Stimulated activated CD8-positive, alpha-beta memory T cell treated with anti-CD3 and anti-CD28 coated beads, Interleukin-4, amount 100 ng/mL, for 48 hours (primary cell): ENCODE measurements at places on chromosomes 3 and 15.

- no peak for DNase-seq
These were observed 33.4 kb downstream of the OXSM start for GRCh38 chr3:25823314-25823713.

DNA sequence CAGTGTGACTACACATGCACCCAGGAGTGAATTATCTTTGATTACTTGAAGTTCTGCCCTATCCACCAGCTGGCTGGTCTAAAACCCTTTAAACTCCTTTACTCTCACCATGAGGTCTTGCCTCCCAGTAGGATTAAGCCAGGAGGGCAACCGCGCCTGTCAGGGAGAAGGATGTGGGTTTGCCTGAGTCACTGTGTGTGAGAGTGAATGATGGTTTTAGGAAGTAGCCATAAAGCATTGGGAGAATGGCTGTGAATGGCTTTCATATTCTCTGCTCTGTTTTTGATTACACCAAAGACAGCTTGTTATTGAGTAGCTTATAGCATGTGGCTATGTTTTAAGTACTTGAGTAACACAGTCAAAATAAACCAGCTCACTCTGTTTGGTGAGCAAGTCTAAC is 637.7 kb upstream of the TBL1XR1 start:
- no peak for DNase-seq

- peak; percentile 87 for DNase-seq
These were observed 1.6 kb upstream of the SIN3A start for GRCh38 chr15:75452865-75453702.

DNA sequence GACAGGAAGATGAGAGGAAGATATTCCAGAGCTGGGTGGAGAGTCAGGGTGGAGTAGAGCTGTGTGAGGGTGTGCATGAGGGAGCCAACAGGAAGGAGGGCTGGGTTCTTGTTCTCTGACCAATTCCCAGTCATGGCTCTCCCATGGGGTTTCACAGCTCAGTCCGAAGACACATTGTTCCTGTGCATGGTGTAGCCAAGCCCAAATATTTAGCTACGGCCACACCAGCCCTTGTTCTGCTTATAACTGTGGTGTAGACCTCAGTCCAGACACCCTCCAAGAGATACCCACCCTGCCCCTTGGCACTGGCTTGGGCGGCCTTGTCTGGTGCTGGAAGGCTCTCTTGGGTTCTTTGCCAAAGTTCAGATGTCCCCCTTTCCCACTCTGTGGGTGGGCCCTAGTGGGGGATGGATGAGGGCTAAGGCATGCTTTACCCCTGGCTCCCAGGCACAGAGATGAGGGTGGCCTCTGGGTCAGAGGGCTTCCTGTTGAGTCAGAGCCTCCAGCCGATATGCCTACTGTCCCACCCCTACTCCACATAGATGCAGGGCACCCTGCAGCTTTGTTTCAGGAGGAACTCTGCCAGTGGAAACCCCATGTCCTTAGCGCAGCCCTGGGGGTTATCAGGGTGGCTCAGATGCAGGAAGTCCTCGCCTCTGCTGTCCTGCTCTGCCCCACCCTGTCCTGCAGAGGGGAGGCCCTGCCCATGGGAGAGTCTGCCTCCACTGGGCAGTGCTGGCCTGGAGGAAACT is 271.2 kb upstream of the CTDSPL start:
- no peak for DNase-seq

GRCh38 chr3:9409981-9410854 is 12.8 kb downstream of the SETD5 start:
- no peak for DNase-seq

- DNase-seq: no peak
These were observed 369.2 kb upstream of the MCTP2 start for GRCh38 chr15:93861956-93862741.

DNA sequence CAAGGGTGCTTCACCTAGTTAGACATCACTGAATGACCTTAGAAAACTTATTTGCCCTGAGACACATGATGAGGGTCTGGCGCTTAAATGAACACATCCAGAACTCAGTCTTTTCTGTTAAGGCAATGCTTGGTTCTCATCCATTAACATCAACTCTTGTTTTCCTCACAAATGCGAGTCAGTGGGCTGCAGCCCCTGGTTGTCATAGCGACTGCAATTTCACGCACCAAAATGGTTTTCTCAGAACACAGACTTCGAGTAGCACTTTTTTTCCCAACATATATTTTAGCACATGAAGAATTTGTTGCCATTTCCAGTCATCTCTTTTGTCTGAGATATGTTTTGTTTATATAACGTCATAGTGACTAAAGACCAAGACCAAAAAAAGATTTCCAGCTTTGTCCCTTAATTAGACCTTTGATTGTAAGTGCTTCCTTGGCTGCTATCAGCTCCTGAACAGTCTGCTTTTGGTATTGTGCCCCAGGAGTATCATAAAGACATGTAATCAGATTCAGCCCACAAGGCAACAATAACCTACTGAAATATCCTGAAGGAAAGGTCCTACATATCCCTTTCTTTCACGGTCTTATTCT is 68.5 kb downstream of the GPR176 start:
- DNase-seq: no peak

DNA sequence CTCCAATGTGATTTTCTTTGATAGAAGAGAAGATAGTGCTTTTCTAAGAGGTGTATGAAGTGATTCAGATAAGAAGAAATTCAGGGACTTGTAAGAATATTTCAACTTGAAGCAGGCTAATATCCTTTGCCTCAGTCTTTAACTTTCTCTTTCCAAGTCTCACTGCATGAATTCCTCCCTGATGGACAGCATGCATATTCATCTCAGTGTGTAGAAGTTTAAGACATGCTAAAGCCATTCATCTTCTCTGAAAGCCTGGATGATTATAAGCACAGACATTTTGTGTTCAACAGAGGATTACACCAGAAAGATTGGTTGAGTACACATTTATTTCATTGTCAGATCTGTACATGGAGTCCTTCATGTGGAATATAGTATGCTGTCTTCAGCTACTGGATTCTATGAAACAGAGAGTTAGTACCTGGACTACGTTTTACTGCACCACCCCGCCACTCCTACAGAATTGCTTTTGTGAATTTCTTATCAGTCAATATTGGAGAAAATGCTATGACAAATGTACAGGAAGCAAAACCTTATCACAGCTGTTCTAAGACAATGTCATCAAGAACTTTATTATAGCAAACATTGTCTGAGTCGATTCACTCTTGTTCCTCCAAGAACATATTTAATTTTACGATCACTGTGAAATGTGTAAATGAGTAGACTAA is 1346.1 kb downstream of the OTOL1 start:
- DNase-seq: no peak
